ENCODE measurements at places on chromosomes 2 and 18.

- DNase-seq = peak; percentile 15
These were observed 6.7 kb upstream of the COMMD1 start for GRCh38 chr2:61898810-61899209.

DNA sequence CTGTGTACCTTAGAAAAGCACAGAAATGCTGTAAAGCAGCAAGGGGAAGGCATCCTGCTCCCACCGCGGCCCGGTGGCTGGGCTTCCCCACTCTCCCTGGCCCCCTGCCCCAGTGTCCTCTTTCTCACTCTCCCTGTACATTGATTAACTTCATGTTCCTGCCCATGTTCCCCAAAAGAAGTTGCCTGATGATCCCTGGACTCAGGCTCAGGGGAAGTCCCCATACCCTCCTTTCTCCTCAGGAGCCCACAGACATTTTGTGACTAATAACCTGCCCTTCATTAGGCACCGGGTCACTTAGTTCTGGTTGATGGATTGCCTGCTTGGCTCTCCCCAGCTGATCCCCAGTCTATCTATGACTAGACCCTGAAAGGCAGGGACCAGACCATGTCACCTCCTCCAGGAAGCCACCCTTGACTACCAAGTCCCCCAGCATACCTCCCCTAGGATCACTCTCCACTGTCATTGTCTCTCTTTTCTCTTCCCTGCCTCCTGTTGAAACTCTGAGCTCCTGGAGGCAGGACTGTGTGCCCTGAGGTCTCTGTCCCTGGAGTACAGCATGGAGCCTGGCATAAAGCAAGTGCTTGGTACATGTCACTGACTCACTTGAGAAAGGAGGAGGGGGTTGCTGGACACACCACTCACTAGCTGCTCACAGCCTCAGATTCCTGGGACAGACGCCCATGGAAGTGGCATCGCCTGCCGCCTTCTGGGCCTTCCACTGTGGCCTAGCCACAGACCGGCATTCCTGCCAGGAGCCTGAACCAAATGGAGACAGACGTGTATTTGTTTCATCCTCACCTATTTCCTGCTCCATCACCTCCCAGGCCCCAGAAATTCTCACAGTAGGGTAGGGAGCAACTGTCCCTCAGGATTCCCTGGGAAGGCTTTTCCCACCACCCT is 13.5 kb downstream of the MALL start:
- peak; percentile 28 for DNase-seq

DNA sequence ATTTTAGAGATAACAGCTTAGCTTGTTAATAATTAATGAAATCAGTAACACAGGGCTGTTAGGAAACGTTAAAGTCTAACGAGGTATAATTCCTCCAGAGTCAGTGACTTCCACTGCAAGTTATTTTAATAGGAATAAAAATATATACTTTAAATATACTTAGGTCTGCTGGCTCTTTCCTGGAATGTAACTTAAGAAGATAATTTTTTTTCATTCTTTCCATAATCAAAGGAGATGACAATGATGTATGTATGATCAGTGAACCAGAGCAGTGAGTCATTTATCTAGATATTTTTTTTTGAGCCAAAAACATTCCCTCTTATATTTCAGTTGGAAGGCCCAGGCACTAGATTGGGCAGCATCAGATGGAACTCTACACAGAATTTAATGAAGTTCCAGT is 104.2 kb upstream of the LYPD1 start:
- peak; percentile 53 for DNase-seq

DNA sequence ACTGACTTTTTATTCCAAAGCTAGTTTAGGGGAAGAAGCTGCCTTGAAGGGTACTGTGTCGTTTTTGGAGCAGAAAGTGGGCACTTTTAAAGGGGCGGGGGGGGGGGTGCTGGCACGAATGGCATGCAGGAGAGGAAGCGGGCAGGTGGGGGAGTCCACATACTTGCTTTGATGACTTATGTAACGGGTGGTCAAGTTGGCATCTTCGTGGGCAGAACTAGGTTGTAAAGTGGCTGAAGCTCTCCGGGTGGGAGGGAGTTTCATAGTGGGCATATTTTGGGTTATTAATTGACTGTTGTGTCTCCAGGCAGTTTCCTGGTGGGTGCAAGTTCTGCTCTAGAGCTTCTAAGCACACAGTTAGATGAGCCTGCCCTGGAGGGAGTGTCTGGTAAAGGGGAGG is 19.9 kb downstream of the PCARE start:
- DNase-seq = no peak

GRCh38 chr18:33749834-33750233 is 171.8 kb downstream of the ASXL3 start:
- no peak for DNase-seq

DNA sequence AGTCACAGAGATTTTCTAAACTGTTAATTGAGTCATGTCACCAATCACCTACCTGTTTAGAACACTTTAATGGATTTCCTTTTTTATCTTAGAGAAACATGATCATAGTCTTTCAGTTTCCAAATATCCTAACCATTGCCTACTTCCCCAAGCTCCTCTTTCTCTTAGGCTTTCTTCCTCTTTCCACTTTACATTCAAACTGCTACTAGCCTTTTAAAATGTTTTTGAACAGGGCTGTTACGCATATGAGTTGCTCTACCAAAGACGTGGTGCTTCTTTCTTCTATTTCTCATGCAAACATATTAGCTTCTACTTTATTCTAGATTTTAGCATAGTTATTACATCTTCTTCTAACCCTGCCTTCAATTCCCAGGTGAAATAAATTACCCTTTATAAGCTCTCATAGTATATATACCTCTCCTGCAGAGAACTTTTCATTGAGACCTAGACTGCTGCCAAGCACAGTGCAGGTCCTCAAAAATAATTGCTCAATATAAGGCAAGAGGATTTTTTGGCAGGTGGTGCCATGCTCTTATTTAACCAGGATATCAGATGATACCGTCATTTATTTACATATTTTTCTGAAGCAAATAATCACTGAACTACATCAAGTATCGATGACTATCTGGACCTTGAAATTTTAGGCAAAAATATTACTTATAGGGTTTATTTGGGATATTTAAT is 937.1 kb downstream of the TSN start:
- DNase-seq = no peak

DNA sequence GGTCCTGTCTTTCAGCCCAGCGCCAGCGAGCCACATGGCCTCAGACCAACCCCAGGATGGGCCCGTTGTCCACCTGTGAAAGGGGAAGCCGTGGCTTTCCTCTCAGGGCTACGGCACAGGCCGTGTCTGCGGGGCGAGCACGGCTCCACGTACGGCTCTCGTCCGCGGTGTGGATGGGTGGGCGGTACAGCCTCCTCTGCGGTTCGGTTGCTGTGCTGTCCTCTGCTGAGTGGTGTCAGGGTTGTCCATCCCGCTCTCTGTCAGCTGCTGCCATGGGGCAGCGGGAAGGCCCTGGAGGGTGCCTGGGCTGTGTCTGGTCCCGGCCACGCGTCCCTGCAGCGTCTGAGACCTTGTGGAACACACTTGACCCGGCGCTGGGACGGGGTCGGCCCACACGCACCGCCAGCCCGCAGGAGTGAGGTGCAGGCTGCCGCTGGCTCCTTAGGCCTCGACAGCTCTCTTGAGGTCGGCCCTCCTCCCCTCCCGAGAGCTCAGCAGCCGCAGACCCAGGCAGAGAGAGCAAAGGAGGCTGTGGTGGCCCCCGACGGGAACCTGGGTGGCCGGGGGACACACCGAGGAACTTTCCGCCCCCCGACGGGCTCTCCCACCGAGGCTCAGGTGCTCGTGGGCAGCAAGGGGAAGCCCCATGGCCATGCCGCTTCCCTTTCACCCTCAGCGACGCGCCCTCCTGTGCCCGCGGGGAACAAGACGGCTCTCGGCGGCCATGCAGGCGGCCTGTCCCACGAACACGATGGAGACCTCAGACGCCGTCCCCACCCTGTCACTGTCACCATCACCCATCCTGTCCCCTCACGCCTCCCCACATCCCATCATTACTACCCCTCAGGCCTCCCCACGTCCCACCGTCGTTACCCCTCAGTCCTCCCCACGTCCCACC is 128.7 kb downstream of the NFATC1 start:
- DNase-seq = no peak

DNA sequence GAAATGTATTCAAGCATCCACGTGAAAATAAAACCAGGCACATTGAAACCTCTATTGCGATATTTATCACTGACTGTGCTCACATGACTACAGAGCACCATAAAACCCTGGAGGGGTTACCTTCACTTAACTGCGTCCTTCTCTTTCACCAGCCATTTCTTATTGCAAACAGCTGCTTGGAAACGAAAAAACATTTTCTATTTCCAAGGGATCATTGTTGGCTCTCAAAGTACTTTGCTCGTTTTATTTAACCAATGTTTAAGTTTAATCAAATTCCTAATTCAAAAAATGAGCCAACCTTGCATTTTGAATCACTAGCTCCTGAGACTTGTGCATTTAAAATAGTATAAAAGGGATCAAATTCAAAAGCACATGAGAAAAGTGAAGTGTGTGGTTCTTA is 134.4 kb downstream of the OSR1 start:
- DNase-seq = no peak

DNA sequence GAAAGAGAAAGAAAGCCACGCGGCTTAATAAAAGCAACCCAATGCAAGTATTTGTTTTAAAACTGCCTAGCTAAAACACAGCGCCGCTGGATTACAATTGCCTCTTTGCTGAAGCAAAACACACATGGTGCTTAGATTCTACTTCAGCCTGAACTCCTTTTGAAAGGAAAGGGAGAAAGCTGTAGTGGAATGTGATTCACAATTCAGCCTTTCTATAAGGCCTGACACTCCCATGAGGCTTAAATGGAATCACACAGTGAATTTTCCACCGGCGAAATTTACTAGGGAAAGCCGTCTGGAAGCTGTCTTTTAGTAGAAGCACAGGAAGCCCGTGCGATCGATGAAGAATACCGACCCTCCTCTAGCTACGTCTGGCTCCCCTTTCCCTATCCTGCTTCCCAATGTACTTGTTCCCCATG is 348.0 kb downstream of the DLGAP1 start:
- DNase-seq = no peak

- DNase-seq = peak; percentile 44
These were observed 51.0 kb downstream of the LAMA3 start for GRCh38 chr18:23740105-23740830.

DNA sequence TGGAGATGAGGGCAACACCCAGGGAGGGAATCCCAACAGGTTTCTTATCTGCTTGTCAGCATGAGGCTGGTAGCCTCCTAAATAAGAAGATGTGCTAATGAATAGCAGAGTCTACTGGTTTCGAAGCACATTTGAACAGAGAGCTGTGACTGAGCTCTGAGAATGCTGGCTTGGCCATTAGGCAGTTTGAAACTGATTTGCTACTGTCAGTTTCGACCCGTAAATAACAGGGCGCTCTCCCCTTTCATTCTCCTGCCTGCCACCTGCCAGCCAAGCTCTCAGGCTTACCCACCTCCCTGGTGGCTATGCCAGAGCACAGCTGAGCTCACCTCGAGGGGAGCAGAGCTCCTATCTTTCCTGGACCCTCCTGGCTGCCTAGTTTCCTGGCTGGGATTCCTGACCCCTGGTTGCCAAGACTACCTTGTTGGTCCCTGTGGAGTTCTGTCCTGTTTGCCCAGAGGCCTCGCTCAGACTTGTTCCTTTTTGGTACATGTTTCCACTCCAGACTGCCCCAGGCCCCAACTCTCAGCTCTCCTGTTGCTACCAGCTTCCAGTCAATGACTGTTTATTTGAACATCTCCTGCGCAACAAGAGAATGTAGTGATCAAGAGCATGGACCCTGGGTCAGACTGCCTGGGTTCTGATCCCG is 102.3 kb upstream of the ALPP start:
- no peak for DNase-seq

DNA sequence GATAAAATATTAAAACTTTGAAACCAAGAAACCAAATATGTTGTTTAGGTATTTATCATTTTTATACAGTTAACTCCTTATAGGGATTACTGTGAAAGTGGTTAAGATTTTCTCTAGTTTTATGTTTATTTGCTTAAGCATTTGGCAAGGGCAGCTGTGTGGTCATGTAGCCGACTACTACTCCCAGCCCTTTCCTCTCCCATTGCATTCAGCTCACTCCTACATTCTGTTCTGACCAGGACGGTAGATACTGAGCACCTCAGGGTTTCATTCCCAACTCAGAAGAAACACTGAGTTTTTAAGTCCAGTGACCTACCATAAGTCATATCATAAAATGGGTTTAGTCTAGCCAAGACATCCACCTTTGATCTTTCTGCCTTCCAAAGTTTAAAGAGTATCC is 19.8 kb downstream of the FZD5 start:
- no peak for DNase-seq
